ENCODE measurements at places on chromosomes 2 and 18.
A peak's percentile ranks its signal among the peaks of the same experiment; 100 is the strongest.

DNA sequence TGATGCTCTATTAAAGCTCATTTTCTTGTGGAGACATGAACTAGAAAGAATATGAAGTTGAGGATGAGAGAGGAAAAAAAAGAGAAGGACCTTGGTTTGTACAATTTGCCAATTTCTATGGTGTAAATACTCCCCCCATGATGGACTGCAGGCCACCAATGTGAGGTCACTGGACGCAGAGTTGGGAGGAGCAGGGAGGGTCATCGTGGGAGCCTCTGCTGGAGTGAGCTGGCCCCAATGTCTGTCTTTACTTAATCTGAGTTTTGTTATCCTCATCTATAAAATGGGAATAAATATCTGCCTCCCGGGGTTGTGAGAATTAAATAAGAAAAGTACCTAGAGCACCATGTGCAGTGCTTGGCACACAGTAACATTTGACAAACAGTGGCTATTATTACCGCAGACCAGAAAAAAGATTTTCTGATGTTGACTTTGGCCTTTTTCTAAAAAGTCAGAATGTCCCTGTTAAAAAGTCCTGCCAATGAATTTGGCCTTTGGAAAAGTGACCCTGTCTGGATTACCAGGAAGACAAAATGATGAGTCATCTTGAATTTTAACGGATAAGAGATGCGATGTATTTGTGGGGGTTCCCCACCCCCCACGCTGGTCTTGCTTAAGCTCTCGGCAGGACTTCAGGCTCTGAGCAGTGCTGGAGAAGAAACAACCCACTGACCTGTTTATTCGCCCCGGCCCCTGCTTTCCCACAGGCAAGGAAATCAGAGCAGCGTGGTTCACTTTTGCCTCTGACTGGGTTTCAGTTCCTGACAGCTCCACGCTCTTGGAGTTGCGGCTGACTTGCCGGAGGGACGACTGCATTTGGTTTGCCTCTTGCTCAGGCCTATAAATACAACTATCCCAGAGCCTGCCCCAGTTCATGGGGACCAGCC, 50.3 kb upstream of the FOSL2 start:
- DNase-seq, result no peak

GRCh38 chr2:175931805-175932204, 70.3 kb downstream of the LNPK start:
- no peak for DNase-seq

DNA sequence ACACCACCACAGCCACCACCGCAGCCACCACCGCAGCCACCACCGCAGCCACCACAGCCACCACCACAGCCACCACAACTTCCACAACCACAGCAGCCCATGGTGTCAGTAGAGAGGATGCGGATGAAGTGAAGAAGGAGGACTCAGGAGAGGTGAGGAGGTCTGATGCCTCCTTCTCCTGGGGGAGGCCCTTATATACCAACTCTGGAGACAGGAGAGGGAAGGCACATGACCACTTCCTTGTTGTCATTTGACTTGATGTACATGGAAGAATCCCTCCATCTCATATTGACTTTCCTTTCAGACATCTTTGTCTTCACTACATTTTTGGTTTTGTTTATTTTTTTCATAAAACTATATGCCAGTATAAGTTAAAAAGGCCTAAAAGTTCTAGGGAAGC, at the start of gene SCYGR3:
SCYGR3 (minus strand) TSS at position 101 of the 400 bp plus-strand sequence; CDS start at position 101, 0 bp downstream.
- DNase-seq, result no peak

DNA sequence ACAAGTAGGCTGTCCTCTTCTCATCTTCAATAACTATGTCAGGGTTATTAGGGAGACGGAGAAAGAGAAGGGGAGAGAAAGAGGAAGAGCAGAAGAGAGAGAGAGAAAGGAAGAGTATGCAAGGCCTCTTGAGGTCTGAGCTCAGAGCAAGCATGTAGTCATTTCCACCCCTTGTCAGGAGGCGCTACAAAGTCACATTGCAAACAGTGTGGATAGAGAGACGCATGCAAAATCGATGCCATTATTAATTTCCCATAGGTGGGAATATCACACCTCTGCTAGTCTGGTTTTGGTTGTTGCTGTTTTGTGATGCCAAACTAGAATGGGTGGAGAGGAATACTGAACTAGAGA, 24.2 kb upstream of the SERPINE2 start:
- no peak for DNase-seq

GRCh38 chr2:45121236-45121927, 112.1 kb upstream of the SIX2 start:
- no peak for DNase-seq

DNA sequence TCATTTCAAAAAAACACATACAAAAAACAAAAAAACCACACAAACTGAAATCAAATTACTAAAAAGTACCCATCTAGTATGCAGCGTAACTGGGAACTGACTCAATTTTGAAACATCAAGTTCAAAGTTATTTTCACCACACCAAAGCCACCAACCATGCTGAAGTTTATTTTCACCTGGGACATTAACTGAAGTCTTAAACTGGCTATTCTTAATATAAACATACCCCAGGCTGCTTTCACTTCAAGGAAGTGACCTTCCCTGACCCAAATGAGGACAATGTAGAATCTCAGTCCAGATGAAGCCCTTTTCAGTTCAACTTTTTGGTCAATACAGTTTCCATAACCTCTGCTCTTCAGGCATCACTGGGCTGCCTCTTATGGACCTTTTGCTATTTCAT, 84.6 kb downstream of the PIGN start:
- DNase-seq, result no peak

- DNase-seq, result no peak
These were observed 43.2 kb upstream of the NEB start for GRCh38 chr2:151777487-151777886.

DNA sequence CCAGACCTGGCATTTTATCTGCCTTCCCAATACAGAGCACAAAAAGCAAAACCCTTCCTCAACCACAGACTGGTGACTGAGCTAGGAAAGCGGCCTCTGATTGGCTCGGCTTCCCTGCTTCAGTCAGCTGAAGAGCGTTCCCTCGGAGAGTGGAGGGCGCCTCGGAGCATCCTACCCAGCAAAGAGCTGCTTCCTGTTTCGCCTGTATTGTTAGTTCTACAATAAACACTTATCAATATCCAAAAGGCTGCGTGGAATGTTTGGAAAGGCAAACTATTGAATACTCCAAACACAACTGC, 125.0 kb downstream of the CACNB4 start:
- no peak for DNase-seq

DNA sequence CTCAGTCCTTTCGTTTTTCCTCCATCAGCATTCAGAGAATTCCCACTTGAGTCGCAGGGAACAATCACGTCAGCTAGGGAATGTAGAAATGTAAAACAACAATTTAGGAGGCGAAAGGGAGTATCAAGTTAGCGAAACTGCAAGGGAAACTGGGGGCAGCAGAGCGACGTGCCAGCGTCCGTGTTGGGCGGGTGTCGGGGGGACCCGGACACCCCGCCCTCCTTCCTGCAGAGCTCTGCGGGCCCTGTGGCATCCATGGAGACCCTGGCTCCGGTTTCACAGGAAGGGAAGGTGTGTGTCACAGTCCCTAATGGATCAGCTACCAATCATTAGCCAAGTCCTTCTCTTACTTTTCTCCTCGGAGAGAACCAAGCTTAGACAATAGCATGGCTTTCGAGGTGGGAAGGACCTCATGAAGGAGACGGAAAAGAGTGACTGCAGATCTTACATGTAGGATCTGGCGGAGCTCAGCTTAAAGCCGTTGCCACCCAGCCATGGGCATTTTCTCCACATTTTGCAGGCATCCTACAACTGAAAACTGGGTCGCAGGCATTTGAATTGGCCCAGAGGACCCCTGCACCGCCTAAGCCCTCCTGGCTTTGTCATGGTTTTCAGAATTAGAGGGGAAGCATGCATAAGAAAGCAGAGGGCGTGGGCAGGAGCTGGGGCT, 33.7 kb downstream of the SOX11 start:
- no peak for DNase-seq

DNA sequence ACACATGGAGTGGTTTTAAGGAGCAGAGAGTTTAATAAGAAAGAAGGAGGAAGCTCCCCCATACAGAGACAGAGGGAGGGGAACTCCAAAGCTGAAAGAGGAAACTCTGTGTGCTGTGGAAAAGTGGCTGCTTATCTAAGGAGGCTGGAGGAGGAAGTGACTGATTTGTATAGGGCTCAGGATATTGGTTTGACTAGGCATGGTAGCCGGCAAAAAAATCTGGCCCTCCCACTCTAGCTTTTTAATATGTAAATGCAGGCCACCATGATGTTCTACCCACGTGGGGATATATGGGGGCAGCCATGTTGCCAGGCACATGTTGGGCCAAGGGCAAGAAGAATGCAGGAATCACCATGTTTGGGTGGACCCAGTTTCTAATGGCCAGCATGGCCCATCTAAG, 64.3 kb downstream of the HNMT start:
- no peak for DNase-seq

DNA sequence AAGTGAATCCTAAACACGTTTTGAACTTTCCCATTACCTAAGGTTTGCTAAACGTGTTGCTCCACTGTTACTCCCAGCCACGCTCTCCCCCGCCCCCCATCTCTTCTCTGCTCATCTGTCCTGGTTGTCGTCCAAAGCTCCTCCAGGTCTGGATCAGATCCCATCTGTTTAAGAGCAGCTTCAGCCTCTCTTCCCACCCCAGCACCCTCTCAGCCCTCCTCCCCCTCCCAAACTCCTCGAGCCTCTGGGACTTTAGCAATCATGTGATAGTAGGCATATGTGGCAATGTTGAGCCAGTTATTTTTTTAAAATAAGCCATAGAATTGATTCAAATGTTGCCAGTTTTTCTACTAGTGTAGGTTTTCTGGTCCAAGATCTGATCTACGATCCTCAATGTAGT, 20.0 kb upstream of the LPIN1 start:
- DNase-seq, result no peak

- no peak for DNase-seq
These were observed 155.3 kb downstream of the DIS3L2 start for GRCh38 chr2:232116852-232117251.

DNA sequence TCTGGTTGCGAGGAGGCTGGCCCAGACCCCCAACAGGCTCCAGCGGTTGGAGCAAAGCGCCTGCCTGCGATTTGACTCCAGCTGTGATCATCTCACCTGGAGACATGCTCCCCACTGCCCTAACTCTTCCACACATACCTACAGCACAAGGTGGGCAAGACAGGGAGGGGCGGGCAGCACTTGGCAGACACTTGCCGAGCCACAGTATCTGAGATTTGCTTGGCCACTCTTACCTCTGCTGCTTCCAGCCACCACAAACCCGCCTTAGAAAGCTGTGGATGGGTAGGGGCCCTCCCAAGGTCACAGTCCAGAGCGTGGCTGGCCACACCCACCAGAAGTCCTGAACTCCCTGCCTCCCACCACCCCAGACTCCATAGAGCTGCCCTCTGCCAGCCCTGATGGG, 8.2 kb downstream of the CYP26B1 start:
- no peak for DNase-seq

GRCh38 chr18:3048121-3048520, 35.2 kb upstream of the LPIN2 start:
- no peak for DNase-seq

DNA sequence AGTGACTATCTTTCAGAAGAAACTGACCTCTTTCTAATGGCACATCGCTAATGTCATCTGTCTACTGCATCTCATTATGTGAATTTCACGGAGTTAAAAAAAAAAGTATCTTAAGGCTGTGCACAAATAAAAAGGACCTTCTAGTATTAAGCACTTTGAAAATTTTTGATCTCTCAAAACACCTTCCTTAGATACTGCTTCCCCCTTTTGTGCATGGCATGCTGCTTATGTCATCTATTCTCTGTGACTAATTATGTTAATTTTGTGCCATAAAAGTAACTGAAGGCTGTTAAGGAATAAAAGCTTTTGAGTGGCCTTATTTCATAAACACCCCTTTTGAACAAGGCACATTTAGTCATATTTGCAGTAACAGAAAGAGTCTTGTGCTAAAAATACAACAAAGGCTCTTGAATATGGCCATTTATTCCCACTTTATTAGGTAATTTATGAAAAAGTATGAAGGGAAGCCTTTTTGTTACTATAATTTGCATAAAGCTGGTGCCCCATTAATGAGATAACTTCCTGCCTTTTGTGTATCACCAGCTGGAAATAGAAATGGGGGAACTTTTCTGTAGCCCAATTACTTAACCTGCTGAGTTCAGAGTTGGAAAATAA, 1412.0 kb upstream of the ZEB2 start:
- peak; percentile 64 for DNase-seq

DNA sequence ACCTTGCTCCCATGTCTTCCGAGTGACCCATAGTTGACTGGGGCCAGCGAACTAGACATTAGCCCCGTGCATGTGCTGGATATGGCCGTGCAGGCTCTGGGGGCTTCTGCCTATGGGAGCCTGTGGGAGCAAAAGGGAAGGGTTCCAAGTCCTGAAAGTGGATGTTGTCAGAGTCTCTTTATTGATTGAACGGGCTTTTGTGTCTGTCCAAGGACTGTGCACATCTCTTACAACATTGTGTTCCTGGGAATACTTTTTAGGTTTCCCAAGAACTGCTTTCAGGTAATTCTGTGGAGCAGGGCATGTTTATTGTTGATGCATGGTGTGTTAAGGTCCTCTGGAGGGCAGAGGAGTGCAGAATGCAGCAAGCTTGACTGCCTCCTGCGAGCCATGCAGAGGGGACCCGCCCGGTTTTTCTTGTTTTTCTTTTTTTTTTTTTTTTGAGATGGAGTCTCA, 5.0 kb downstream of the RNF144A start:
- DNase-seq, result no peak

DNA sequence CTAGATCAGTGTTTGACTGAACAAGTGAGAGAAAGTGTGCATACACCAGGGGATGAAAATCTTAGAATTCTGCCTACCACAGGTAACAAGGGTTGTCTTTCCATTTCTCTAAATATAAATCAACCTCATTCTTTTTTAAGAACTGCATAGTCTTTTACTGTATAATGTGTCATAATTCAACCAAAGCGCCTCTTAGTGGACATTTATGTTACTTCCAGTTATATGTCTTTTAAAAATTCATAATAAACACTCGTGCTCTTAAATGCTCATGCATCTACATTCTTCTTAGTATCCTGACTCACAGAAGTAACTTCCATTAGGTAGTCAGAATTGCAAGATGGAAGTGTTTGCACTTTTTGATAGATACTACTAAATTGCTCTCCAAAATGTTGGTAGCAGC, 76.2 kb downstream of the CHRNA1 start:
- DNase-seq, result peak; percentile 25

DNA sequence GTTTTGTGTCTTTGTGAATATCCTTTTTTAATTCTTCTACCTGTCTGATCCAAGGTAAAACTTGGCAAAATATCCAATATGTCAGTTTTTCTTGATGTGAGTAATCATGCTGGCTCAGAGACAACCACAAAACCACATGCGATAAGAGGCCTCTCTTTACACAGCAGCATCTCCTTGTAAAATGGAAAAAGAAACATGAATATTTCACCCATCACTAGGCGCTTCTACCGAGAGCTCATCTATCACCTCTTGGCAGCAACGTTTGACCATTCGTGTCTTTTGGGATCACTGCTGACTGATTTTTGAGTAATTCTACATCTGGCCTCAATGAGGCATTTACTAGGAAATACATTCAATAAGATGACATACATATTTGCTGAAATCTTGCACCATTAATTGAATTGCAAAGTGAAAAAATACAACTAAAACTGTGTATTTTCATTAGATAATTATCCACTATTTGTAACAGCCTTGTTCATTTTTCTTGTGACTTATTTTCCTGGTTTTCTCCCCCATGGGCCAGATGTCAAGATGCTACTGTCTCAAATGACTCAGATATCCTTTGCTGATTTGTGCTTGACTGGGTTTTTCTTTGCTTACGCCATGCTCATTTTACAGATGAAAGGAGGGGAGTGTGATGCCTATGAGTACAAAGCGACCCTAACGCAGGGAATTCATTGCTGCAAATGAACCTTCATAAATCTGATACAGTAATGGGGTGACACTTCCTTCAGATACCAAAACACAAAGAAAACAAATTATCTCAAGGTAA, 467.5 kb downstream of the FBXO15 start:
- no peak for DNase-seq

Data from COLO829 (cell line).